ENCODE measurements at places on chromosomes 13 and 19.

GRCh38 chr19:42461700-42462324, 19.1 kb upstream of the CXCL17 start:
- no peak for DNase-seq

DNA sequence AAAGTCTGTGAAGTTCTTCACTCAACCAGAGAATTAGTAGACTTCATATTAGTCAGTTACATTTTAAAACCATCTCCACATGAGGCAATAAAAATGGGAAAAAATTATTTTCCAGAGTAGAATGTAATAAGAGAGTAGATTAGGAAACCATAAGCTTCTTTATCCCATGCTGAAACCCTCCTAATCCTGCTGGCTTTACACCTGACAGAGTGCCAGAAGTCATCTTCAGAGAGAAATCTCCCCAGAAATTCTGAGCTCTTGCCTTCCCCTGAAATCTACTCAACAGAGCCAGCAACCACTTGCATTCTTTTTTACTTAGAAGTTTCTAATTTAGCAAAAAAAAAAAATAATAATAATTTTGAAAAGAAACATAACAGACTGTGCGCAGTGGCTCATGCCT, 279.9 kb downstream of the NHLRC3 start:
- no peak for DNase-seq

GRCh38 chr13:111857336-111857735, 209.6 kb upstream of the SOX1 start:
- no peak for DNase-seq

DNA sequence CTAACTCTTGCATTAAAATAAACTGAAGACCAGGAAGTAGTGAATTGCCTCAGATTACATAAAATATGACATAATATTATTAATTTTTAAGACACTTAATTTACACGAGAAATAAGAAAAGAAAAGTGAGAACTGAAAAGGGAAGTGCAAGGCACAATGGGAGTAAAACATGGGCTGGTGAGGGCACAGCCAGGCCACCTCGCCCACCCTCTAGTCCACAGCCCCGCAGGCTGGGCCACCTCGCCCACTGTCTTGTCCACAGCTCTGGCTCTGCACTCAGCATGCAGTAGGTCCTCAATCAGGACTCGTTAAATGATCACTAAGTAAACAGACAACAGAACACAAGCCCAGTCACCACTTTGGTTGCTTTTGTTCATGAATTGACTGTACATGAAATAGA, 67.8 kb upstream of the ARHGEF7 start:
- no peak for DNase-seq

- DNase-seq = no peak
Observed at GRCh38 chr19:38900202-38900629, 447 bp downstream of the NFKBIB start.

GRCh38 chr13:110194451-110194850, 112.5 kb downstream of the COL4A1 start:
- DNase-seq = no peak

GRCh38 chr13:101150998-101151397, 265.3 kb downstream of the NALCN start:
- DNase-seq = no peak

All from epithelial cell of prostate (primary cell).